ENCODE measurements at places on chromosomes 2 and 18.

DNA sequence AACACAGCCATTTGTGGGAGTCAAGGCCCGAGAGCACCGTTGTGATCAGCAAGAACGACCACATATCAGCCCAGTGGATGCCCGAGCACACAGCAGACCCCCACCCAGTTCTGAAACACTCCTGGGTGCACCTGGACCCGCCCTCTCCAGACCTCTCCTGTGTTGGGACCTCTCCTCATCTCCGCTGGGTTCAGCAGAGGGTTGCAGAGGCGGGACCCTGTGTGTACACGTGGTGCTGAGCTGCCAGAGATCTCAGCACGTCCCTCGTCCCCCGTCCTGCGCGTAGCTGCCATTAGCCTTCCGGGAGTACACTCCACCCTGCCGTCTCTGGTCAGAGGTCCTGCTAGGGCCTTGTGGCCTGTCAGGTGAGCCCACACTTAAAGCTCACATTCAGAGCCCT, 51.7 kb downstream of the ADI1 start:
- no peak for DNase-seq

DNA sequence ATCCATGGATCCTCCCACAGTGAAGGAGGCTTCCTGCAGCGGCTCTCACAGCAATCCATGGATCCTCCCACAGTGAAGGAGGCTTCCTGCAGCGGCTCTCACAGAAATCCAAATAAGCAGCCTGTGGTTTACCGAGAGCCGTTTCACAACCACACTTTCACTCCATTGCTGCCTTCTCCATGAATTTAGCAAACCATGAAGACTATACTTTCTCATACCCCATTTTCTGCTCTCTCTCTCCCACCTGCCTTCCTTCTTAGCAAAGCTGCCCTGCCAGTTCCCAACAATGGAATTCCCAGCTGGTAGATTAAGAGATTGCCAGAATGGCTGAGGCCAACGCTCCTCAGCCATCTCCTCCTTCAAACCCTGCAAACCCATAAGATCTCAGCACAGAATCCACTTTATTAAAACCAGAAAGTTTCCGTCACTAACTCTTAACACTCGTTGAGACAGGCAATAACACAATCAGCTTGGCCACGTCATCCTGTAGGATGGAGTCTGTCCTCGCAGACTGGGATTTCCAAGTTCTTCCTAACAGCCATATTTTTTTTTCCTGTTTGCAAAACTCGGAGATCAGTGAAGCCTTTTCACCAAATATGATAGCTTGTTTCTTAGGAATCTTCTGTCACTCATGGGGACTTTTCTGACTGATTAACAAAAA, 162.2 kb downstream of the PXDN start:
- no peak for DNase-seq

DNA sequence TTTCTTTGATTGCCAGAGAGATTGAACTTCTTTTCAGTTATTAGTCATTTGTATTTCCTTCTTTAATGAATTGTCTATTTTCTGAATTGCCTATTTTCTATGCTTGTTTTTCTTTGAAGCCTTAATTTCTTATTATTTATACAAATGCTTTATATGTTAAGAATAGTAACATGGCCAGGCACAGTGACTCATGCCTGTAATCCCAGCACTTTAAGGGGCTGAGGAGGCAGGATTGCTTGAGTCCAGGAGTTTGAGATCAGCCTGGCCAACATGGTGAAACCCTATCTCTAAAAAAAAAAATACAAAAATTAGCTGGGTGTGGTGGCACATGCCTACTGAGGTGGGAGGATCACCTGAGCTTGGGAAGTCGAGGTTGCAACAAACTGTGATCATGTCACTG, 4.7 kb upstream of the RAB11FIP5 start:
- peak; percentile 15 for DNase-seq

DNA sequence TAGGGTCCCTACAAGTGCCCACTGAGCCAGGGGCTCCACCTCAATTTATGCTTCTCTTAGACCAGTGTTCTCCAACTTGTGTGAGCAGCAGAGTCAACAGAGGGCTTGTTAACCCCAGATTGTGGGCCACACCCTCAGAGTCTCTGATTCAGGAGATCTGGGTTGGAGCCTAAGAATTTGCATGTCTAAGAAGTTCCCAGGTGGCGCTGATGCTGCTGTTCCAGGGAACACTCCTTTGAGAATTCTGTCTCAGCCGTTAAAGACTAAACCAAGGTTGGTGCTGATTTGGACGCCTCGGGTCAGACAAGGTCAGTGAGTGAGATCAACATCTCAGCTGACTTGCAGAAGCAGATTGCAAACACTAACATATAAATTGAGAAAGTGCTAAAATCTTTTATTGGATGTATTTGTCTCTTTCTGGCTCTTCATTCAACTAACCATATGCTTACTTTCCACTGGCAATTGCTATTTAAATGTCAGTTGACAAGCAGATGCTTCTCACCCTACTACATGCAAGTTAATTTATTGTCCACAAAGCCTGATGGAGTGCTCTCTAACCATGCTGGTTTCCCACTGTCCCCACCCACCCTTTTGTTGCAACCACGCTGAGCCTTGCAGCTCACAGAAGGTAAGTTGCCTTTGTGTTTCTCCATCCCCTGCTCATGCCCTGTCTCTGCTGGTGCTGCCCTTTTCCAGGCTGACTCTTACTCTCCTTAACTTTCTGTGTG, 31.5 kb downstream of the LYPD1 start:
- DNase-seq = no peak

- DNase-seq = no peak
Observed at GRCh38 chr2:4900242-4900641, 791.9 kb upstream of the SOX11 start.

DNA sequence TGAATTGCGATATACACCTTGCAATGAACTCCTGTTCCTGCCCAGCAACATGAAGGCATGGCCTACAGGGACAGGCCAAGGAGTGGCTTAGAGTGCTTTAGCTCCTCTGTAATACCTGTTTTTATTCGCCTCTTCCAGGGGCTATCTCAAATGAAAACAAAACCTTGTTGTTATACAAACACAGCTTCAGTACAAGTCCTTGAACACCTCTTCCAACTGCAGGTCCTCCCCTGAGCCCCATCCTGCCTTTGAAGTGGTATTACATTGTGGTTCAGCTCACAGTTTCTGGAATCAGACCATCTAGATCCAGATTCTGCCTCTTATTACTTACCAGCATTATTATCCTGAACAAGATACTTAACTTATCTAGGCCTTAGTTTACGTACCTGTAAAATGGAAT, 83.0 kb upstream of the HNRNPA3 start:
- DNase-seq = no peak

GRCh38 chr18:35999925-36000324, 27.4 kb downstream of the RMP24 start:
- DNase-seq = no peak

DNA sequence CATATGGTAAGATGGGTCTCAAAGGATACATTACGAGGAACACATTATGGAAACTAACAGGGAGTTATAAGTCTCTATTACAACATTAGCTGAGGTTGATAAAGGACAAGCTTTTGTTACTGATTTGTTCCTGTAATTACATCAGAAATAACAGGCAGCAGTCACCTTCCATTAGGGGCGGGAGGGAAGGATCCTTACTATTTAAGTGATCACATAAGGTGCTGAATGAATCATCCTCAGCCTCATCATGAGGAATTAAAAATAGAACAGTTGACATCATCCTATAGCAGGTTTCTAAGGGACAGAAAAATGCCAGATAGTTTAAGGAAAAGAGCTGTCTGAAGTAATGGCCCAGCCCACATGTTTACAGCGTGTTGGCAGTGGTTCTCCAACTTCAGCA, 86.9 kb upstream of the MGAT5 start:
- peak; percentile 18 for DNase-seq

GRCh38 chr2:119071476-119071875, 87.1 kb downstream of the C1QL2 start:
- no peak for DNase-seq

- no peak for DNase-seq
Observed at GRCh38 chr2:75055142-75055819, 96.8 kb downstream of the POLE4 start.

DNA sequence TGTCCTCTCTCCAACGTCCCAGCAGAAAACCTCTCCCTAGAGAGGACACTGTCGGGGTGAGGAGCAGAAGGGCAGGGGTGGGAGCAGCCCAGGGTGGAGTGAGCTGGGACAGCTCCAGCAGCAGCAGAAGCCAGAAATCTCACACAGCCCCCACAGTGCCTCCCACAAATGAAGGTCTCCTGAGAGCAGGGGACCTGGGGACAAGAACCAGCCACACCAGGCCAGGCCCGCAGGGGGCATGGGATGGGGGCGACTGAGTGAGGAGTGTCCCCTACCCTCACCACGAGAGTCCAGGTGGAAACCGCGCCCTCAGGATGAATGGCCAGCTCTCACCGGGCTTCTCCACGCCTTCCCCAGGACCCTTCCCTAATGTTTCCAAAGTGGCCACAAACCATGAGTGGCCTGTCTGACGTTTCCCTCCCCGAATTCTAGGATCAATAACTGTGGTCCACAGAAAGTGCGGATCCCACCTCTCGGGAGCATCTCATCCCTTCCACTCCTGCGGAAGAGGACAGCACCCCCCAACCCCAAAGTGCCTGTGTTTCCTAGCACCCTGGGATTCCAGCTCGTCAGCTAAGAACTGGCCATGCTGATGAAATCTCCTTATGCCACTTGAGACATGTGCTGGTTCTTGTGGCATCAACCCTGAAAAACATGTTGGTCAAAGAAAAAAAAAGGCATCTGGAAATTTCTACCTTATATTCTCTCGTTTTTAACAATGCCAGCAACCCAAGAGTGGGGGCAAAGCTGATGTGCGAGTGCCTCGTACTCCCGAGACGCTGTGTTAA, 121.1 kb downstream of the HDAC4 start:
- no peak for DNase-seq

GRCh38 chr18:28735731-28736130, 558.8 kb upstream of the CDH2 start:
- peak; percentile 89 for DNase-seq

GRCh38 chr2:109352056-109352897, 223.3 kb downstream of the SH3RF3 start:
- no peak for DNase-seq

DNA sequence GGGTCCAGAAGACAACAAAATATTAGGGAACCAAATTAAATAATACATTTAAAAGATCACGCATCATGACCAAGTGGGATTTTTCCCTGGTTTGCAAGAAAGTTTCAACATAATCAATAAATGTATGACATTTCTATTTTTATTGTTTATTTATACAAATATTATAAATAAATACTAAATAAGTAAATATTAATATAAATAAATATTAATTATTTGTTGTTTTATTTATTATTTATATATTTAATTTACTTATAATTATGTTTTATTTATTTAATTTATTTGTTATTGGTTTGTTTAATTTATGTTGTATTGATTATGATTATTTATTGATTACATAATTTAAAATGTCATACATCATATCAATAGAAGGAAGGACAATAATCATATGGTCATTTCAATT, 242.5 kb upstream of the HNMT start:
- no peak for DNase-seq

- no peak for DNase-seq
Observed at GRCh38 chr2:25373269-25373981, 31.7 kb upstream of the DNMT3A start.

GRCh38 chr2:108786008-108786353, 590 bp upstream of the CCDC138 start:
- DNase-seq = no peak

DNA sequence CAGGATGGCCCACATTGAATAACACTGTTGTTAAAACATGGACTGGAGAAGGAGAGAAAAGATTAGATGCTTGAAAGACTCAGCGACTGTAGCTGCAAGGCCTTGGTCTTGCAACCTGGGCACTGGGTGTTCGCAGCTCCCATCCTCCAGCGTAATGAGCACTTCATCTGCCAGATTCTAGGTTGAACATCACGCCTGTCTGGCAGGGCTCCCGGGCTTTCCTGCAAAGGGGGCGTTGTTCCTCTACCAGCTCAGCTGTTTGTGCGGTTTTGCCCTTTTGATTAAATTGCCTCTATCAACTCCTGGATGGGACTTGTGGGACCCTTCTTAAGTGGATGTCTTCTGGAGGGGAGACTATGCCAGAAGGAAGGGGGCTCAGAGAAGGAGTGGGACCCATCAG, 215.4 kb downstream of the KLHL29 start:
- DNase-seq = no peak

DNA sequence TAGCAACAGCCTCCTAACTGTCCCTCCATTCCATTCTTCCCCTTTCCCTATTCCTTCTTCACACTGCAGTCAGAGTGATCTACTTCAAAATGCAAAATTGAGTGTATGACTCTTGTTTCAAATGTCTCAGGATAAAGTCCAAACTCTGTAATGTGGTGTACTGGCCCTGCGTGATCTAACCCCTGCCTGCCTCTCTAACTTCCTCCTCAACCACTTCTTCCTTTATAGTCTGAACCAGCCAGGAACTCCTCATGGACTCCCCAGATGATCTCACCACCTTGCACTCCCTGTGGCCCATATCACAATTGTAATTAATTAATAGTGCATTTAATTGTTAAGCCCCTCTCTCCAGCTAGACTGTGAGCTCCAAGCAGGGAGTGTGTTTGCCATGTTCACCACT, 3.1 kb upstream of the B3GNT2 start:
- no peak for DNase-seq

DNA sequence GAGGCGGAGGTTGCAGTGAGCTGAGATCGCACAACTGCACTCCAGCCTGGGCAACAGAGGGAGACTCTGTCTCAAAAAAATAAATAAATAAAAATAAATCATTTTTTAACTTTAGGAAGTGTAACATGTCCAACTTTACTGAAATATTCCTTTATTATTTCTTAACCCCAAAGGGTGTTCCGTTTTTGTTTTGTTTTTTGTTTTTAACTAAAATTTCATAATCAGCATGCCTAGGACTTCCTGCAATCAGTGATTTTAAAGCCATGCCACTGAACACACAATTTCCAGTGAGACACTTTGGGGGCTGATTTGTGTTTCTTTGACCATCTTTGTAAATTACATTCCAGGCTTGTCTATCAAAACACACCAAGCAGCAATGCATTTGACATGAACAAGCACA, 7.1 kb downstream of the CATIP start:
- DNase-seq = no peak

GRCh38 chr2:47208852-47209606, 53.9 kb upstream of the STPG4 start:
- peak; percentile 34 for DNase-seq

GRCh38 chr2:100246163-100247145, 75.8 kb downstream of the LONRF2 start:
- DNase-seq = no peak

DNA sequence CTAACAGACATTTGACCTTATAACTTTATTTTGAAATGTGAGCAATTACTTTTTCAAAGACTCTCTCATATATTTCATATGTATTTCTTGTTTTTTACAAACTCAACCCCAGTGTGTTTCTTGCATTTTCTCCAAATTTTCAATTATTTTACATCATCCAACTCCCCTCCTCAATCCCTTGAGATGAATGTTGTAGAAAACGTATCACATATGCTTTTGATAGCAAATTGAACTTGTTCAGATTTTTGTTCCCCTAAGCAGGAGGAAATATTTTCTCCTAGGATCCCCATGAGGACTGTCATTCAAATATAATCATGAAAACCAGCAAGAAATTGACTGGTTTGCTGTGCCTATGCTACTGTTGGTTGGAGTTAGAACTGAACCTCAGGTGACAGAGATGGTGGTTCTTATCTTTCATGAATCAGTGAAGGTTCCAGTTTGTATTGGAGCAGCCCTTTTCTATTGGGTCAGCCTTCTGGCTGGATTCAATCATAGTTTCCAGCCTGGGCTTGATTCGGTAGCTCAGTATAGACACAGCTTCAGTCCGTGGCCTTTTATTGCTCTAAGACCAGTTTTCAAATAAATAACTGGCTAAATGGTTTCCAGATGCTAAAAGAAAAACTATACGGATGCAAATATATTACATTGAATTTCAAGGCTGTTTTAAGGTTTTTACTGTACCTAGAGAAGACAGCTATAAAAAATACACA, 591.0 kb downstream of the EPHA4 start:
- no peak for DNase-seq

Data from HCEC 1CT (cell line).